ENCODE measurements at places on chromosomes 13 and 19.

GRCh38 chr13:32426990-32427851, 709 bp downstream of the N4BP2L1 start:
- DNase-seq = peak; percentile 86

DNA sequence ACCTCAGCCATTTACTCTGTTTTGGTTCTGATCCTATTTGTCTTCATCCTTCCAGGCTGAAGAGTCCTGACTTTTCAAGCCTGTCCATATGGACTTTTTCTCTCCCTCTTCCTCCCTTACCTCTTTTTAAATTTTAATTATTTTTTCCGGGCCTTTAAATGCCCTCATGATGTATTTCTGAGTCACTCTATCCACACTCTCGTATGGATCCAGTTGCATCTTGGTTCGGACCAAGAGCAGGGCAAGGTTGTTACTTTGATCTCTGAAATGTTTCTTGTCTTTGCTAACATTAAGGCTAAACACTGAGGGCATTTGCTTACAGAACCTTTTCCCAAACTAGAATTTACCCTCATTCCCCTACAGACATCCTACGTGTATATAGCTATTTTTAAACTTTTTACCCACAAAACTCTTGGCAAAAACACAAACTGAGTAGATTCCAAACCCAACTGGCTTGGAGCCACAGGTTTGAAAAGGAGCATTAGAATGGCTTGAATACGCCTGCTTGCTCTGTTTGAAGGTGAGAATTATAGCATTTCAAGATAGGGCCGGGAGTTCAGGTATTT, 47.4 kb upstream of the SERPINE3 start:
- no peak for DNase-seq

GRCh38 chr13:40484101-40484800, 182.2 kb downstream of the FOXO1 start:
- DNase-seq = no peak

- no peak for DNase-seq
Observed at GRCh38 chr13:114128348-114128623, 4.1 kb downstream of the RASA3 start.

- peak; percentile 91 for DNase-seq
Observed at GRCh38 chr19:3108775-3109174, 14.6 kb downstream of the GNA11 start.

DNA sequence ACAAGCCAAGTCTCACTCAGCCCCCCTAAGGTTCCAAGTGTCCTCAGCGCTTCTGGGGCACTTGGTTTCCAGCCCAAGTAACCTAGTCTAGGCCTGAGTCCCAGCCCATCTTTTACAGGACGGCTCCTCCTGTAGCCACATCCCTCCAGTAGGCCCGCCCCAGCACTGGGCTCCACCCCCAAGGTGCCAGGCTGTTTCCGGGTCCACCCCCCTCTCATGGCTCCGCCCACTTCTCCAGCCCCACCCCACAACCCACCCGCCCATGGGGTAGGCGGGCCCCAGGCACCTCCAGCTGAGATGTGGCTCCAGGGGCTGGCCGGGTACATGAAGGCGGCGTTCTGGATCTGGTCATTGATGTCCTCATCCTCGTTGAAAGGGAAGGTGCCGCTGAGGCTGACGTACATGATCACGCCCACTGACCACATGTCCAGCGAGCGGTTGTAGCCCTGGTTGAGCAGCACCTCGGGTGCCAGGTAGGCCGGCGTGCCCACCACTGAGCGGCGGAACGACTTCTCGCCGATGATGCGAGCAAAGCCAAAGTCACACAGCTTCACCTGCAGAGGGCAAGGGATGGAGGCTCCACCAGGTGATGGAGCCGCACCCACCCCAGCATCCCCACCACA, 17.2 kb upstream of the DACT3 start:
- peak; percentile 90 for DNase-seq

- DNase-seq = no peak
Observed at GRCh38 chr13:80010286-80010831, 330.6 kb downstream of the SPRY2 start.

DNA sequence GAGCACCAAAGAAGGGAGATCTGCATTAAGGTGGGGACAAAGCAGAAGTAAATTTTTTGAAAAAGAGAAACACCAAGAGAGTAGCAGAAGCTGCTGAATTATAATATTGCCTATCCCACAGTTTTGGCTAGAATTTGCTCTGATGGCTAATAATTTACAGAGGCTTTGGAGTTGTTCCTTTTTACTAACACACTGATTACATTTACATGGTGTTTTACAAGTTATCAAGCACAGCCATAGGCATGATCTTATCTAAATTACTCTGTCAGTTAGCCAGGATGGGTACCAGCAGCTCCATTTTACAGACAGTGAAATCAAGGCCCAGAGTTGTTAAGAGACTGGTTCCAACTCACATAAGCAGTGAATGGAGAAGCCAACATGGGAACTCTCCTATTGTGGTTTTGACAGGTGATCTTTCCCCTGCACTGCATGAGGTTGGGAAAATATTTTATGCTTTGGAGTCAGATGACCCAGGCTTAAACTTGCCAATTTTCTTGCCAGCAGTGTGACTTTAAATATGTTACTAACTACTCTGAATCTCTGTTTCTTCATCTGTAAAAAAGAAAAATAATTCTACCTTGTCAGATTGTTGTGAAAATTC, 33.5 kb upstream of the ESD start:
- no peak for DNase-seq

- DNase-seq = no peak
Observed at GRCh38 chr13:31965361-31966066, 66.1 kb upstream of the FRY start.

DNA sequence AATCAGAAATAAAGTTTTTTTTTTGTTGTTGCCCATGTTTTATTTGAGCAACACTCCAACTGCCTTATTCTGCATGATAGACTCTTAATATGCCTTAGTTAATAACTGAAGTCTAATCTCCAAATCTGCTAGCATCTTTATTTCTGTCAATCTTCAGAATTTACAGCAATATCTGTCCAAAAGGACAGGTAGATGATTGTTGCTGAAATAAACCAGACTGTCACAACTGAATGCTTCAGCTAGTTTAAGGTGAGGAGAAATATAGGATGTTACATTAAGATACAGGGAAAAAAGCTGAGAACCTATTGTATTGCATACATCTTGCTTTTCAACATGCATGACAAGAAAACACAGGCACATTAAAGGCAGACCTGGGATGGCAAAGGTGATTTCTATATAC, 204.3 kb downstream of the SLITRK1 start:
- DNase-seq = no peak

- DNase-seq = peak; percentile 88
Observed at GRCh38 chr19:55005684-55006488, 32.2 kb downstream of the GP6 start.

- DNase-seq = no peak
Observed at GRCh38 chr13:85197431-85197830, 601.8 kb downstream of the SLITRK6 start.

Measured in activated CD4-positive, alpha-beta T cell treated with anti-CD3 and anti-CD28 coated beads, Interleukin-2, amount 10 ng/mL, durations not matched to agents 24 days and 14 days (primary cell).